ENCODE measurements at places on chromosomes 3 and 15. TPM values are rescaled to one million over a fixed set of nuclear protein-coding genes. Genes with fewer than 3 reads are reported as not detected.

DNA sequence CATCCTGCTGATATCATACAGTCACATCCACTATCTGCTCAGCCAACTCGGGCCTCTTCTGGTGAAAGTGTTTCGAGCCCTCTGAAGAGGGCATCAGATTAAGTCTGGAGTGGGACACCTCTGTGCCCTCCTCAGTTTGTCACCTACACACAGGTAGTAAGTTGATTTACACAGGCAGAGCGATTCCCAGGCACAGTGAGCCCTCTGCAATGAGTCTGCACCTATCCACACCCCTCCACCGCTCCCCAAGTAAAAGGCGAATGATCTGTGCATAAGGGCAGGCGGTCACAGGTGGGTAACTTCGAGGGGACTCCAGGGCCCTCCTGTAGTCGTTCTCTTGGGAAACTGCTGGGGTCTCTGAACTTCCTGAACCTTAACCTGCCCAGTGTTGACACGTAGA is 152.0 kb downstream of the ATP10A start:
- no peak for DNase-seq

CSPG5 gene
- total RNA-seq = 0.59 TPM

MYD88 gene
- total RNA-seq = 13.3 TPM

DNA sequence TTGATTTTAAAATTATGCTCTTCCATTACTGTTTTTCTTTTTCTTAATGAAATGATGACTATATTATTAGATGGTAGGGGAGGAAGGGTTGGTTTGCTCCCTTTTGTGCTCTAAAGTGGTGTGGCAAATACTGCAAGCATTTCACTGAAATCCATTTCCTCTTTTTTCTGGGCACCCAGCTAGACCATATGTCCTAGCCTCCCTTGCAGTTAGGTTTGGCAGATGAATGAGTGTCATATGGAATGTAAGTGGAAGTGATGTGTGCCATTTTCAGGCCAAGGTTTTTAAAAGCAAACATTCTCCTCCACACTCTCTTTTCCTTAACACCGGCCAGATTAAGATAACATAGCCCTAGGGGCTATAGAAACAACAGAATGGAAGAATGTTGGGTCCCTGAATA is 363.0 kb downstream of the FGF12 start:
- DNase-seq = no peak

DNA sequence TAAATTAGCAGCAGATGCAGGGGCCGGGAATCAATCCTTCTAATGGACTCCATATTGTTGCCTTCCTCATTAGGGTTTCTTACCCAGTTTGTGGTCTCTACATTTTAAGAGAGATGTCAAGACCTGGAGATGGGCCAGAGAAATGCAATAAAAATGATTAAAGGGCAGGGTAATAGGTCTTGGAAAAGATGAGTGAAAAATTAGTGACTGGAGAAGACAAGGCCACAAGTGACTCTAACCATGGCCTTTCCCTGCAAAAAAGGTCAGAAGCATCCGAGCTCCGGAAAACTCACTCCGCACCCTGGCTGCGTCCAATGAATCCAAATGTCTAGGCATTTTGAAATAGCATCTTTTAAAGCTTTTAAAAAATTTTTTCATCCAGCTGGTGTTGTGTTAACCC is 152.8 kb downstream of the ARRDC4 start:
- DNase-seq = no peak

GPR62 gene
- not detected for total RNA-seq

OIP5 gene
- 3.1 TPM for total RNA-seq

- DNase-seq = no peak
Measured at GRCh38 chr15:34335176-34336032, 2.2 kb downstream of the SLC12A6 start.

- no peak for DNase-seq
Measured at GRCh38 chr15:98770984-98771383, 122.6 kb downstream of the IGF1R start.

- no peak for DNase-seq
Measured at GRCh38 chr3:191300422-191300821, 28.8 kb upstream of the CCDC50 start.

GRCh38 chr3:120286465-120286864 is 1.4 kb upstream of the GPR156 start:
- DNase-seq = no peak

ACKR4 gene
- total RNA-seq = 0.64 TPM

ZNF148 gene
- total RNA-seq = 46.2 TPM

- DNase-seq = no peak
Measured at GRCh38 chr3:159832024-159832423, 156.6 kb upstream of the IL12A start.

Data from osteocyte (in vitro differentiated cells).